ENCODE measurements at places on chromosomes 3 and 15.
A peak's percentile ranks its signal among the peaks of the same experiment; 100 is the strongest.

DNA sequence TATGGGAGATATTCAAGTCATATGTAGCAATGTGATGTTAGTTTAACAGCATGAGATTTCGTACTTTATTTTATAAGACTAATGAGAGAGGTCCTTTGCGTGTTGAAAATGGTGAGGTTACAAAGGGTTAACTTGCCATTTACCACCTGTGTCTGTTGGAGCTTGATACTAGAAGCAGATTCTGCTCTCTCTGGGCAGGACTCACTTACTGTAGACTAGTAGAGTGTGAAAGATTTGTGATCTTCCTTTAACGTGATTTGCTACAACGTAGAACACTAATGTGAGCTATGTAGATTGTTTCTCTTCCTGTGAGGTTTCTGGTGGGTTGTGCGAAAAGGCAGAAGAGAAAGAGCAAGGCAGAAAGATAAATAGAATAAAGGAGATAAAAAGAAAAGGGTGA is 1.1 kb downstream of the TP63 start:
- H3K27me3 ChIP-seq, result no peaks in the 10 kb centered on the region
- no peak overlapping the region for H3K27ac ChIP-seq
- H3K36me3 ChIP-seq, result no peaks in the 10 kb centered on the region
- no peak for DNase-seq
- no peaks in the 10 kb centered on the region for H3K4me1 ChIP-seq

DNA sequence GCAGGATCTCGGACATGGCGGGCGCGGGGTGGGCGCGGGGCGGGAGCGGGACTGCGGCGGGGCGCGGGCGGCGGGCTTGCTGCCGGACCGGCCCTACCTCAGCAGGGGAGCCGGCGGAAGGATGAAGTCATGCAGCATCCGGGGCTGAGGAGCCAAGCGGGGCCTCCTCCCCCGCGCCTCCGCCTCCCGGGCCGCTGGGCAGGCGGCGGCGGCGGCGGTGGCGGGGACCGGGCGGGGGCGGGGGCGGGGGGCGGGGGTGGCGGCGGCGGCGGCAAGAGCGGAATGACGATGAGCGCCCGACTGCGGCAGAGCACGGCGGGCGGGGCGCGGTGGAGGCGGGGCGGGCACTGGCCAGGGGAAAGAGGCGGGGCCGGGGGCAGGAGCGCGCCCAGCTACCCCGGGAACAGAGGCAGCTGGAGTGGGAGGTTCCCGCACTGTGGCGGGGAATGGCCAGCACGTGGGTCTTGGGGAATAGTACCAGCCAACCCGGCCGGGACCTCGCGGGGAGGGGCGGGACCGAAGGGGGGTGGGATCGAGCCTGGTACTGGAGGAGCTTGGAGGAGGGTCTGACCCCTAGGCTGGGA is at the start of gene CAMK2N2:
CAMK2N2 (minus strand) TSS at position 284 of the 584 bp plus-strand sequence; CDS start at position 16, 268 bp downstream.
- no peaks in the 10 kb centered on the region for H3K36me3 ChIP-seq
- no peaks in the 10 kb centered on the region for H3K4me1 ChIP-seq
- H3K27ac ChIP-seq, result no peak within 1 kb of the TSS
- H3K4me3 ChIP-seq, result peak within 1 kb of the TSS; percentile 39
- no peaks in the 10 kb centered on the region for H3K27me3 ChIP-seq

DNA sequence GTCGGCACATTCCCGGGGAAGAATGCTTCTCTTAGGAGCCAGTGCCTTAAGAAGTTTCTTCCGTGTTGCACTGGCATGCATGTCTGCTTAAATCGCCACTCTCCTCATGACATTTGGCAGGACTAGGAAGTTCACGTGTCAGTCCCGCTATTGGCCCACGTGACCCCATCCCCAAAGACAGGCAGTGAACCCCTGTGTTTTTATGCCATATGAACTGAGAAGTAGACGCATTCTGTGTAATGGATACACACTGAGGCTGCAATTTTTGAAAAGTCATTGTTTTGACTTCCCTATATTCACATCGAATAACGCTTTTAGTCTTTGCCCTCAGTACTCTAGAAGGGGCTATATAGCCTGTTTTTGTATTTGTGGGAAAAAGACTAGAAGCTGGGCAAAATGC is 125.6 kb upstream of the TBL1XR1 start:
- no peak for DNase-seq
- no peak overlapping the region for H3K4me3 ChIP-seq
- no peak overlapping the region for H3K27ac ChIP-seq
- no peaks in the 10 kb centered on the region for H3K36me3 ChIP-seq

- DNase-seq, result no peak
- no peaks in the 10 kb centered on the region for H3K36me3 ChIP-seq
- no peak overlapping the region for H3K27ac ChIP-seq
- no peaks in the 10 kb centered on the region for H3K27me3 ChIP-seq
- H3K4me3 ChIP-seq, result no peak overlapping the region
- no peaks in the 10 kb centered on the region for H3K4me1 ChIP-seq
Observed at GRCh38 chr3:66756468-66757036, 241.6 kb upstream of the KBTBD8 start.

- H3K27ac ChIP-seq, result no peak overlapping the region
- DNase-seq, result no peak
- no peaks in the 10 kb centered on the region for H3K4me1 ChIP-seq
- H3K36me3 ChIP-seq, result peaks cover 43% of the 10 kb centered on the region
Observed at GRCh38 chr3:170244576-170244975, 22.4 kb downstream of the PRKCI start.

DNA sequence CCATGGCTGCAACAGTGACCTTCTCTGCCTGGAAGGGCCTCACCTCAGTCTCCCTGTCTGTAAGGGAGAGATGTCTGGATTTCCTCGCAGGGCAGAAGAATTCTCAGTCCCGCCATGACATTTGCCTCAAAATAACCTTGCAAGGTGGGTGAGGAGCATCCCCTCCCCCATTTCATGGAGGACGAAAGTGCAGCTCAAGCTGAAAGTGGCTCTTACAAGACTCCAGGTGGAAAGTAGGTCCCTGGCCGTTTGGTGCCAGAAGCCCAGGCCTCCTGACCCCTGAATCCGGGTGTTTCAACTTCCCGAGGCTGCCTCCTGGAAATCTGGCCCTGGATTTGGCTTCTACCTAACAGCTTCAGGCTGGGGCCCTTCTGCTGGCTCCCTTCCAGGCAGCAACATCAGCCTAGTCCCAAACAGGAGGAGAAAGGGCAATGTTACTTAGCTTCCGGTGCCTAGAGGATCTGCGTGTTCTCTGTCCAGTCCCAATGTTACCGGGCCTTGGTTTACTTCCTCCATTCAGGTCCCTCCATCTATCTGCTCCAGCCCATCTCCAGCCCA is 769 bp upstream of the CSPG4 start:
- H3K27ac ChIP-seq, result peak overlapping the region; percentile 82
- H3K4me1 ChIP-seq, result peaks cover 28% of the 10 kb centered on the region
- H3K4me3 ChIP-seq, result peak overlapping the region; percentile 73
- H3K36me3 ChIP-seq, result no peaks in the 10 kb centered on the region
- H3K27me3 ChIP-seq, result no peaks in the 10 kb centered on the region

- DNase-seq, result no peak
- no peaks in the 10 kb centered on the region for H3K36me3 ChIP-seq
- H3K27me3 ChIP-seq, result no peaks in the 10 kb centered on the region
- H3K4me3 ChIP-seq, result no peak overlapping the region
- H3K4me1 ChIP-seq, result no peaks in the 10 kb centered on the region
Observed at GRCh38 chr15:68224108-68224507, 5.4 kb downstream of the CLN6 start.

- H3K27ac ChIP-seq, result no peak overlapping the region
- H3K4me3 ChIP-seq, result no peak overlapping the region
- no peaks in the 10 kb centered on the region for H3K27me3 ChIP-seq
- DNase-seq, result no peak
Observed at GRCh38 chr3:5194801-5195509, 7.4 kb downstream of the EDEM1 start.

GRCh38 chr3:23659274-23659673 is 146.5 kb upstream of the UBE2E1 start:
- no peak for DNase-seq
- no peaks in the 10 kb centered on the region for H3K27me3 ChIP-seq
- no peaks in the 10 kb centered on the region for H3K36me3 ChIP-seq
- no peak overlapping the region for H3K4me3 ChIP-seq
- H3K27ac ChIP-seq, result peak overlapping the region; percentile 32

- DNase-seq, result no peak
- peak overlapping the region; percentile 66 for H3K27ac ChIP-seq
- H3K27me3 ChIP-seq, result no peaks in the 10 kb centered on the region
Observed at GRCh38 chr3:61631108-61631769, 69.9 kb downstream of the PTPRG start.

GRCh38 chr15:64426845-64427465 is 33.4 kb upstream of the ZNF609 start:
- no peak for DNase-seq
- H3K4me1 ChIP-seq, result no peaks in the 10 kb centered on the region
- no peaks in the 10 kb centered on the region for H3K36me3 ChIP-seq

GRCh38 chr3:112200317-112200666 is 67.2 kb upstream of the GCSAM start:
- no peaks in the 10 kb centered on the region for H3K27me3 ChIP-seq
- no peak for DNase-seq
- no peak overlapping the region for H3K27ac ChIP-seq
- H3K4me1 ChIP-seq, result no peaks in the 10 kb centered on the region
- no peak overlapping the region for H3K4me3 ChIP-seq

GRCh38 chr3:182570946-182571594 is 222.2 kb upstream of the ATP11B start:
- H3K4me1 ChIP-seq, result no peaks in the 10 kb centered on the region
- H3K27me3 ChIP-seq, result no peaks in the 10 kb centered on the region
- no peak for DNase-seq
- no peaks in the 10 kb centered on the region for H3K36me3 ChIP-seq

GRCh38 chr3:12187448-12188327 is 29.0 kb upstream of the TIMP4 start:
- no peak overlapping the region for H3K27ac ChIP-seq
- H3K27me3 ChIP-seq, result no peaks in the 10 kb centered on the region
- H3K4me1 ChIP-seq, result no peaks in the 10 kb centered on the region
- H3K36me3 ChIP-seq, result no peaks in the 10 kb centered on the region
- H3K4me3 ChIP-seq, result no peak overlapping the region
- DNase-seq, result no peak

DNA sequence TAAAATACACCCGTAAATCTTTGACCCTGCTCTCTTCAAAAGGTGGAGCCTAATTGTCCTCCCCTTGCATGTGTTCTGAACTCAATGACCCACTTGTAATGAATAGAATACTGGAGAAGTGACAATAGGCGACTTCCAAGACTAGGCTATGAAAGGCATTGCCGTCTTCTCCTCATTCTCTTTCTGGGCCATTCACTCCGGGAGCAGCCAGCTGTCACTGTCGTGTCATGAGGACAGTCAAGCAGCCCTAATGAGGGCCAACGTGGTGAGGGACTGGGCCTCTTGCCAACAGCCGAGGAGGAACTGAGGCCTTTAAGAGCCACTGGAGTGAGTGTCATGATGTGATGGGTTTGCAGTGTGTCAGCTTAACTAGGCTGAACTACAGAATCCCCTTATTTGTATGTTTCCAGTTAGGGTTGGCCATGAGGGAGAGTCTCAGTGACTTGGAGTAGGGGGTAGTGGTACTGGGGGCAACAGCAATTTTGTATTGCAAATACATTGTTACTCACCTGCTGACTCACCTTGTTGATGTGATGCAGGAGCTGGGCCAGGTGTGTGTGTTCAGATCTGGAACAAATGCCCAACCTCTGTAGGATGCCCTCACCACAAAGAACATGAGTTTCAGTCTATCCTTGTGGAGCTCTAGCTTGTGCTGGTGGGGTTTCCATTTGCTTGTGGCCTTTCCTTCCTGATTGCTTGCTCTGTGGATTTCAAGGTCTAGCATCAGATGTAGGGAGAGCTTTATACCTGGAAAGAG is 188.5 kb upstream of the PROK2 start:
- H3K4me3 ChIP-seq, result no peak overlapping the region
- H3K27ac ChIP-seq, result no peak overlapping the region
- no peak for DNase-seq
- peaks cover 4% of the 10 kb centered on the region for H3K27me3 ChIP-seq
- no peaks in the 10 kb centered on the region for H3K4me1 ChIP-seq

- H3K4me3 ChIP-seq, result no peak overlapping the region
- no peaks in the 10 kb centered on the region for H3K36me3 ChIP-seq
- no peak for DNase-seq
- H3K27me3 ChIP-seq, result peaks cover 24% of the 10 kb centered on the region
Observed at GRCh38 chr15:74243431-74243830, 7.3 kb downstream of the CCDC33 start.

DNA sequence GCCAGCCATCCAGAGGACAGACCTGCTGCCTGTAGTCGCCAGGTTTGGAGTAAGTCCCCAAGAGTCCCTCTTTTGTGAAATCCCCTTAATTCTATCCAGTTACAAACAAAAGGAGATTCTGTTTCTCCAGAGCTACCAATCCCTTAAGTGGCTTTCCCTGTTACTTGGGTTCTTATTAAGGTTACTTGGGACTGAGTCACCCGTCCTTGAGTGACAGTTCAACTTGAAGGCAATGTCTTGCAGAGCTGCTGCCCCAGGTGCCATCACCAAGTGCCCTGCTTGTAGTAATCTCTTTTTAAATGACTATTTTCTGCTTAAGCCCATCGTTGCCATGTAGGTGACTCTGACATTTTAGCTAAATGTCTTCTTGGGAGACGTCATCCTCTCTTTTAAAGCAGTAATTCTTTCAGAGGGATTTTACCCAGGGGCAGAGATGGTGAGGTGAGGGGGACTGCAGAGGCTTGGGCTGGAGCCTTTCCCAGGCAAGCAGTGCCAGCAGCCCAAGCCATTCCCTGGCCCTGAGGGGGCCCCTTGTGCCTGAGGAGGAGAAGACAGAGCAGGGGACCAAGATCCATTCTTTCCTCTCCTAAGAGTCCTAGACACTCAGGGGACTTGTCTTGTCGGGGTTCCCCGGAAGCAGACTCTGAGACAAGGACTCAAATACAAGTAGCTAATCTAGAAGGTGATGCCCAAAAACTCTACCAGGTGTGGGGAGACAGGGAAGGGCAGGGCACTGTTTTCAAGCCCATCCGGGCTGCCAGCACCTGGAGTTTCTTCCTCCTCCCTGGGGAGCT is 253.7 kb downstream of the PLCL2 start:
- no peak overlapping the region for H3K27ac ChIP-seq
- H3K27me3 ChIP-seq, result no peaks in the 10 kb centered on the region
- no peak for DNase-seq
- no peaks in the 10 kb centered on the region for H3K4me1 ChIP-seq
- H3K36me3 ChIP-seq, result no peaks in the 10 kb centered on the region

DNA sequence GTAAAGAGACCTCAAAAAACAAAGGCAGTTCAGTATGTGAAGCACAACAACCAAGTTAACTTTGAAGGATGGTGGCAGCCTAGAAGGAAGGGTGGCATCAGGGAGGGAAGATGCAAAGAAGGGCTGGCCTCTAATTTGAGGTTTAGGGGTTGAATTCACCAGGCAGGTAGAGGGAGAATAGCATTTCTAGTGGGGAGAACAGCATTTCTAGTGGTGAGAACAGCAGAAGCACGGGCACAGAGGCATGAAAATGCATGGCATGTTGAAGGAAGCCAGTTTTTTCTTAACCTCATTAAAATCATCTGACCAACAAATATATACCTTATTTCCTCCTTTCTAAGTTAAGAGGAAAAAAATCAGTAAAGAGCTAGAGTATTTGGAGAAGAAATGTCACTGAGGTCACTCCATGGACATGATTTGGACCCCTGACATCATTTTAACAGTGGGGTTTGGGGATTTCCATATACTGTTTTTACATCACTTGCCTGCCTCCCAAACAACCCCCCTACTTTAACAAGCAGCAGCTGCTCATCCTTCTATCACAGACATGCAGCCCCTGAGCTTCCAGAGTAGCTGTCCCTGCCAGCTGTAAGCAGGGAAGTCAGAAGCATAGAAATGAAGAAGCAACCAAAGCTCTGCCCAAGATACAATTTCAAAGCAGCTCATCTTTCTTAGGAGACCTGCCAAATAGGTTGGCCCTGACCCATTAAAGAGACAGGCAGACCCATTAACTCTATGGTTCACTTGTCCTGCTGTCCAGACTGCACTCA is 2.4 kb upstream of the POPDC2 start:
- H3K27ac ChIP-seq, result no peak overlapping the region
- no peaks in the 10 kb centered on the region for H3K4me1 ChIP-seq
- no peaks in the 10 kb centered on the region for H3K36me3 ChIP-seq
- no peak overlapping the region for H3K4me3 ChIP-seq
